CD4-positive, alpha-beta T cell treated with Interleukin-6 at 100 ng/mL for 8 hours (primary cell): ENCODE measurements at places on chromosomes 2 and 18.

GRCh38 chr2:167122389-167122788, 234.1 kb downstream of the XIRP2 start:
- DNase-seq = no peak

- no peak for DNase-seq
Measured at GRCh38 chr2:30915486-30915885, 108.2 kb upstream of the CAPN13 start.

DNA sequence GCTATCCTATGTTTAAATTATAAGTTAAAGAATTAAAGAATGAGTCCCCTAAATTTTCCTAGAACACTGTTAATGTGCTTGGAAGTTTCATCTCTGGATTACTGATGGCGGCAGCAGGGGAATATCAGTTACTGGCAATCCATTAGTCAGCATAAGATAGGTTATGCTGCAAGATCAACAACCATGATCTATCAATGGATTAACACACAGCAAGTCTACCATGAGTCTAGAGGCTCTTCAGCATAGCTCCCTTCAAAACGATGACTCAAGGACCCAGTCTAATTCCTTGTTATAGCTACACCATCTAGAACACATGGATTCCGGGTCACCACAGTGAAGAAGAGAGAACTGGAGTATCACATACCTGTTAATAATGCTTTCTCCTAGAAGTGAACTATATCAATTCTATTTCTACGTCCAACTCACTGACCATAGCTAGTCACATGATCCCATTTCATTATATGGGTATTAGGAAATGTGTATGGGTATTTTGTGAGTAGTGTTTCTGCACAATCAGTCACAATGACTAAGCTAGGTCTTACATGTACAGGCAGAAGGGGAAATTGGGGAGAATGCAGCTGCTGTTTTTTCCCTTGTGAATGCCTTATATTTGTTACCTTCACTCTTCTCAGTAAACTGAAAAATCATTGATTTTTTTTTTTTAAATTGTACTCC, 108.3 kb upstream of the MAPRE2 start:
- DNase-seq = no peak

- DNase-seq = no peak
Measured at GRCh38 chr2:112679484-112679883, 33.7 kb downstream of the SLC20A1 start.

GRCh38 chr2:45009303-45009927, at the start of gene SIX2:
Gene SIX2 (minus strand): TSS chr2:45009452. CDS start chr2:45009110, 342 bp downstream.
- DNase-seq = no peak

GRCh38 chr2:160278879-160279177, 78.8 kb upstream of the ITGB6 start:
- no peak for DNase-seq
